ENCODE measurements at places on chromosomes 12 and 14.

DNA sequence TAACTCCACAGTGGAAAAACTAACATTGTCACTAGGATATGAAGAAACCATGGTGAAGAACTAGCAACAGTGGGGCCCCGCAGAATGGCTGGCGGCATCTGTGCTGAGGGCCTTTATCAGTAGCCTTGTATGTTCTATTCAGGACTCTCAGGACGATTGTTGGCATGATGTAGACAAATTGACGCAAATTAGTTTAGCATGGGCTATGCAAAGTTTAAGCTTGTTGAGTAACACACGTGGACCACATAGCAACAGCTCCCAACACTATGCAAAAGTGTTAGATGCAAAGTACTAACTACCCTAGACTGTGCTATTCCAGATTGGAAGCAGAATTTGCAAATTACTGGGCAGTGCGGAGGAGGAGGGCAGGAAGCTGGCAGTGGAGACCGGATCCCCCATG is 38.2 kb upstream of the TMEM263 start:
- DNase-seq = no peak

DNA sequence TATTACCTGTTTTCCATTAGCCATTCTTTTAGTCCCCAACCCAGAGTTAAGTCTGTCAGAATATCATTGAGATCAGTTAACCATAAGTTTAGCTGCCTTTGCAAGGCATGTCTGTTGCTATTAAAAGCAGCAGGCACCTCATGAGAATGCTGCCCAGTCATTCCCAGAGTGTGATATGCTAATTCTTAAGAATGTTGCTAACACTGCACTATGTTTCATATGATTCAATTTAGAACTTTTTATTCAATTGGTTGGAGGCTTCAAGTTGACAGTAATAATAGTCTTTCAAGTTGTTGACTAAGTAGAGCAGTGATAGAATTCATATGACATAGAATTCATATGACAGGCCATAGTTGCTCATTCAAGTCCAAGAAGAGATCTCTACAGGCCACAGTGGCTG is 292.3 kb downstream of the FUT8 start:
- no peak for DNase-seq

- no peak for DNase-seq
Observed at GRCh38 chr14:102538602-102539543, 29.3 kb upstream of the ANKRD9 start.

- DNase-seq = no peak
Observed at GRCh38 chr12:593396-594270, 69.6 kb downstream of the NINJ2 start.

GRCh38 chr12:2613326-2614073 is 181.3 kb upstream of the FKBP4 start:
- no peak for DNase-seq

- DNase-seq = no peak
Observed at GRCh38 chr12:123961585-123962345, 10.9 kb downstream of the CCDC92 start.

DNA sequence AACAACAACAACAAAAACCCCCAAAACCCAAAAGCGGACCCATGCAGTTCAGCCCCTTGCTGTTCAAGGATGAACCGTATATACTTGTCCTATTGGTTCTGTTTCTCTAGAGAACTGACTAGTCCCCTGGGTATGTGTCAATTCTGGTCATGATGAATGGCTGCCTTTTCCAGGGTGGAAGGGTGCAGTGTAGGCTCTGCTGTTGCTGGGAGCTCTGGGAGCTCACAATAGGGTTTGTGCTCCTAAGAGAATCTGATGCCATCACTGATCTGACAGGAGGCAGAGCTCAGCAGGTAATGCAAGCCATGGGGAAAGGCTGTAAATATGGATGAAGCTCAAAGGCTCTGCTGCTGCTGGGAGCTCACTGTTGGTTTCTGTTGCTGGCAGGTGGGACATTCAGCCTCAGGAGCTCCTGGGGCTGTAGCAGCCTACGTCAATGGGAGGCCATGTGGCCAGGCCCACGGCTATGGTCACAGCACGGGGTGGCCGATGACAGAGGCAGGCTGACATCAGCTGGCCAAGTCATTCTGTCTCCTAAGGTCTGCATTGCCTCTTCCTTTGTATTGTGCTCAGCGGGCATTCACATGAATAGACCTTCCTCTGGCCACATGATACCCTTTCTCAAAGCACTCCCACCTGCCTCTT is 37.9 kb downstream of the DLK1 start:
- no peak for DNase-seq

DNA sequence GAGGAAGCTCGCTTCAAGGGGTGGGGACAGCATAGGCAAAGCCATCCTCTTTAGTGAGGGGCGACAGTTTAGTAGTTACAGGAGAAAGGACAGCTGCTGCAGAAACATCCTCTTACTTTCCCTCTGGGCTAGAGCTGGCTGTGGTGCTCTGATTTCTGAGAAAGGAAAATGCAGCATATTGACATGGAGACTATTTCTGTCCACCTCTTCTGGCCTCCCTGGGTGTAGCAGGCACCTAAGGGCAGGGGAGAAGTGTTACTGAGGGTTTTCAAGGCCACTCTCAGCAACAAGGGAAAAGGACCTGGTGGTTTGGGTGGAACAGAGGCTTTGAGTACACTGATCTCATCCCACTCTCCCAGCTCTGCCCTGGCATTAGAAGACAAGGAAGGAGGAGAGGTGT is 40.0 kb upstream of the CTDSP2 start:
- DNase-seq = no peak

- DNase-seq = no peak
Observed at GRCh38 chr12:105235281-105235731, 668 bp downstream of the APPL2 start.

- DNase-seq = no peak
Observed at GRCh38 chr12:70255311-70255710, 12.1 kb downstream of the CNOT2 start.

DNA sequence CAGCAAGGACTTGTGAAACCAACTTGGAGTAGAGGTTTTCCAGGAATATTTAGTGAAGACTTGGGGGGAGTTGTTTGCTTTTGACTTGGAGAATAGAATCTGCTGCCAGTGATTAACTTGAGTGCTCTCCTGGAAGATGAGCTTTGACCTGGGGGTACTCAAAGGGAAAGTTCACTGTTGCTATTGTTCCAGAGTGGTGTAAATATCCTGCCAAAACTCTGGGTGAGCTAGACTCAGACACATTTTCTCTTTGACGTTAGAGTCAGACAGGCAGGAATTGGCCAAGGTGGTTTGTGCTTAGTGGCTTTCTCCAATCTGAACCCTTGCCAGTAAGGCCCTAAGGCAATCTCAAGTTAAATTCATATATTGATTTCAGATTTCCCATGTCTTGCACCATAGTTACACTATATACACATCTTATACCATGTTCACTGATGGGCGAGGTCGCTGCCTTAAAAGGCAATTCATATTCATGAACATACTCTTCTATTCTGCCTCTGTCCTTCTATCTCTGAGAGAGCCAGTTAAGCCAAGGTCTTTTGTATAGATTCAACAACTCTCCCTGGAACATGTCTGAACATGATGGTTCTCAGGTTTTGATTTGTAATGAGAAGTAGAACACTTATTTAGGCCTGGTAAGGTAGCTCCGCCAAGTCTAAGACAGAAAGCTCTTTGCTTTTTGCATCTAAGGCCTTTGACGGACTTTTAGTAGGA is 204.6 kb upstream of the SLC38A2 start:
- no peak for DNase-seq

- no peak for DNase-seq
Observed at GRCh38 chr12:120834489-120835303, 69.5 kb downstream of the SPPL3 start.

- DNase-seq = no peak
Observed at GRCh38 chr14:103581206-103581605, 18.4 kb downstream of the COA8 start.

- DNase-seq = no peak
Observed at GRCh38 chr12:4829161-4829792, 80.4 kb upstream of the KCNA1 start.

DNA sequence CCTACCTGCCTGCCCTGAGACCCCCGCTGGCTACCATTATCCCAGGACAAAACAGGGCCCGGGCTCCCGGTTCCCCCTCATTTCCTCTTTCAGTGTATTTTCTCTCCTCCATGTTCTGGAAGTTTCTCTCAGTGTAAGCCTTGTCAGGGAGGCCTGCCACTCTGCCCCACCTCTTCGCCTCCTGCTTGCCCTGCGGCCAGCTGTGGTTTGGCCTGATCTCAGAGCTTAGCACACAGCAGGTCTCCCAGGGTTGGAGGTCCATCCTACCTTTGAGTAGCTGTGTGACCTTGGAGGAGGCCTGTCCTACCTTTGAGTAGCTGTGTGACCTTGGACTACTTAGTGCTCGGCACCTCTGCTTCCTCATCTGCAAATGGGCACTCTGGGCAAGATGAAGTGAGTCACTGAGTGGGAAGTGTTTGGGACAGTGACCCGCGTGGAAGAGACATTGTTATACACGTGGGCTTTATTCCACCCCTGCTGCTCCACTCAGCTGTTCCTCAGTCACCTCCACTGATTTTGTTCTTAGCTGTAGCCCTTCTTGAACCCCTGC is 212.7 kb downstream of the ZFP36L1 start:
- DNase-seq = no peak

DNA sequence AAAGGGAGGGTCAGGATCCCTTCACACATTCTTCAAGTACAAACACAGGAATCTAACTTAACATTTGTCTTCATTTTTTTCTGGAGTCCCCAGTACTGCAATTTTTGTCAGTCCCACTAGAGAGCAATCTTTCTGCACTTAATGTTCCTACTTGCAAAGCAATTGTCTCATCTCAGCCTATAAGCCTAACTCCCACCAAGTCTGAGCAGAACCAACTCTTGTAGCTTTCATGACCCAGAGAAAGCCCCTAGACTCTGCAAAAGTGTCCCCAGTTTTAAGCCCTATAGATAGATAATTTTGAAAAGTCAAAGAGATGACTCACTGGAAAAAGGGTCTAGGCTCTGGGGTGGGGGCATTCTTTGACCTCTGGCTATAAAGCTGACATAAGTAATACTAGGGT is 1.8 kb upstream of the ZBTB39 start:
- no peak for DNase-seq

DNA sequence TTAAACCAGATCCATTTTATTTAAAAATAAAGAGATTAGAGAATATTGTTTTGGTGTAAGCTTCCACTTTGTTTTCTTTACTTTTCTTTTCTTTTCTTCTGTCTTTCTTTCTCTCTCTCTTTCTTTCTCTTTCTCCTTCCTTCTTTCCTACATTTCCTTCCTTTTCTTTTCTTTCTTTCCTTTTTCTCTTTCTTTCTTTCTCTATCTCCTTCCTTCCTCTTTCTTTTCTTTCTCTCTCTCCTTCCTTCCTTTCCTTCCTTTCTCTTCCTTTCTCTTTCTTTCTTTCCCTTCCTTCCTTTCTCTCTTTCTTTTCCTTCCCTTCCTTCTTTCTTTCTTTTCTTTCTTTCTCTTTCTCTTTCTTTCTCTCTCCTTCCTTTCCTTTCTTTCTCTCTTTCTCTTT is 100.8 kb downstream of the TMTC3 start:
- no peak for DNase-seq

- no peak for DNase-seq
Observed at GRCh38 chr12:81727391-81727790, 31.8 kb downstream of the PPFIA2 start.

DNA sequence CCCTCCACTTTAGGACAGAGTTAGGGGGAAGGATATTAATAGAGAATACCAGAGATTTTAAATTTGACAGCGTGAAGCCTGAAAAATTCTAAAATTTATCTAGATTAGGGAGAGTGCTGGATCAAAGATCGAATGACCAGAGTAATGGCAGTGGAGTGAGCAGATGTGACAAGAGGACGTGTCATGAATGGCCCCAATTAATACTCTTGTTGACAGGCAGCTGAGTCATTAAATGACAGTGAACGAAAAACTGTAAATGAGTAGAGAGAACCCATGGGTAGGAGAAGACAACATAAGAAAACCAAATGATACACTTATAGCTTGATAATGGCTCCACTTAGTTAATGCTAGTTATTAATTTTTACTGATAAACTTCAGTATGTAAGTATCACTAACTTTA is 73.9 kb upstream of the PLEKHA5 start:
- no peak for DNase-seq

GRCh38 chr14:72480464-72481243 is 413.2 kb downstream of the DPF3 start:
- DNase-seq = no peak

DNA sequence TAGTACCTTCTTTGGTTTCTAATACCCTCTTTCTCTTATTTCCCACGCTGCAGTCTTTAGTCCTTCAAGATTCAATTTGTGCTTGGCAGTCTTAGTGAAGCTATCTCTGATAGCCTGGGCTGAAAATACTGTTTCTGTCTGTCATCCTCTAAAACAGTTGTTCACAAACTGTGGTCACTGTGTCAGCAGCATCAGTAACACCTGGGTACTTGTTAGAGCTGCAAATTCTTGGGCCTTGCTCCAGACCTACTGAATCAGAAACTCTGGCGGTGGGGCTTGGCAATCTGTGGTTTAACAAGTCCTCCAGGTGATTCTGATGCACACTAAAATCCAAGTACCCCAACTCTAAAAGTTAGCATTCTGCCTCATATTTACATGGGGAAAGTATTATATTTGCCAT is 217.5 kb upstream of the SEL1L start:
- no peak for DNase-seq

- DNase-seq = no peak
Observed at GRCh38 chr12:7711133-7711532, at the start of gene DPPA3. DPPA3 (plus strand) TSS chr12:7711433; CDS start chr12:7711571, 138 bp downstream.

- DNase-seq = no peak
Observed at GRCh38 chr14:59277659-59278058, 89.2 kb downstream of the DAAM1 start.

DNA sequence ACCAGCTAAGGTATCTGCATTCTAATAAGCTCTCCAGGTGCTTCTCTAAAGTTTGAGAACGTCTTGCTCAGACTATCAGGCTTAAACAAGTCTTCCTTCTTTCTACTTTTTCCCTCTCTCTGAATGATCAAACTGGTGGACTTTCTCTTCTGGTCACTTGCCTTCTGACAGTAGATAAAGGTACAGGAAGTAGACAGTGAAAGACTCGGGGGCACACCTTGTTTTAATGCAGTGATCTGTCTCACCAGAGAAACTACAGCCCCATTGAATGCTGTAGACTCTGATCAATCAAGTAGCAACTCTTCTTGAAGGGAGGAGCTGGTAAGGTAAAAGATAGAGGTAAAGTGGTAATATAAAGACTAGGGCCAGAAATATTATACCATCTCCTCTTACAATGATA is 48.1 kb upstream of the ATXN7L3B start:
- no peak for DNase-seq
